Activated naive CD4-positive, alpha-beta T cell (primary cell): ENCODE measurements at places on chromosomes 7 and 10.

- no peak for DNase-seq
Measured at GRCh38 chr7:40499718-40500117, 364.9 kb downstream of the SUGCT start.

GRCh38 chr10:8639486-8640185, 585.1 kb downstream of the GATA3 start:
- no peak for DNase-seq

GRCh38 chr10:49560526-49560925, 21.6 kb upstream of the ERCC6 start:
- no peak for DNase-seq

DNA sequence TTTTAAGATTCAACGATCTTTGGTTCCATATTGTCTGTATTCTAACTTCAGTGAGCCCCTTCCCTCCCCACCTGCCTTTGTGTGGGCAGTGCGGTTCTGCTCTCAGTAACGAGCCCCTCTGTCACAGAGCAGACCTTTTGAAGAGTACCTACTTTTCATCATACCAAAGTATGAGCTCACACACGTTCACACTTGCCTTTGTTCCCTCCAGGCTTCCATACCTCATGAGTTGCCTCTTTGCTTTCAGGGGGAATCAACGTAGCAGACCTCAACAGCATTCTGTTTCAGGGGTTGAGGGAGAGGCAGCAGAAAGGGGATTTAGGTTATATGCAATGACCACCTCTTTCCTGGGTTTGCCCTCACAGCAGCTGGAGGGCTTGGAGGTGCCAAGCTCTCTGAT, 211.4 kb upstream of the MDFIC start:
- no peak for DNase-seq

DNA sequence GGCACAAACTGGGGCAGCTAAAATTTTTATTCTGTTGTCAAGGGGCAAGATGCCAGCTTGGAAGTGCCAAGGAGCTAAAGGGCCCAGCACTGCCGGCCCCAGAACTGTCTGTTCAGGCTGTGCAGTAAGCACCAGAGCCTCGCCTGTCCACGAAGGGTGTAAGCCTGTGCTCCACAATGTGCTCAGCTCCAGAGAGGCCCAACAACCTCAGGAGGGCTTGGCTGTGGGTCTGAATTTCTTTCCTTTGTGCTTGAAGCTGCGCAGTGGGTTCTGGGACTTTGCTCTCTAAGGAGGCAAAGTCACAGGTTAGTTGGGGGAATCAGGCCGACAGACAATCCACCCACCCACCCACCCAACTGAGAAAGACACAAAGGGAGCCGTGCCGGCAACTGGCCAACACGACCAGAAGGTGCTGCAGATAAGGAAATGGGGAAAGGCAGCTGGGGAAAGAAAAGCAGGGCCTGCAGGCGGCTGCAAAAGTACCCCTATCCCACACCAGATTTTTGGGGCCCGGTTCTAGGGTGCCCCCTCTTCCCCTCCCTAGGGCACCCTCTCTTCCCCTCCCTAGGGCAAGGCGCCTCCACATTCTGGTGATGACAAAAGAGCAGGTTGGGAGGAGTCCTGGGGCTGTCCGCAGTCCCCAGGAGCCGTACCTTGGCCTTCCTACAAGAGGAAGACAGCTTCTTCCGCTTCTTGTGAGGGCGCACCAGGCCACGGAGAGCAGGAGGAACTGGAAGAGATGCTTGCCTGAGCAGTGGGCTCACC, 7.7 kb downstream of the DDX56 start:
- DNase-seq = no peak

GRCh38 chr7:114047889-114048288, 129.1 kb upstream of the PPP1R3A start:
- no peak for DNase-seq

DNA sequence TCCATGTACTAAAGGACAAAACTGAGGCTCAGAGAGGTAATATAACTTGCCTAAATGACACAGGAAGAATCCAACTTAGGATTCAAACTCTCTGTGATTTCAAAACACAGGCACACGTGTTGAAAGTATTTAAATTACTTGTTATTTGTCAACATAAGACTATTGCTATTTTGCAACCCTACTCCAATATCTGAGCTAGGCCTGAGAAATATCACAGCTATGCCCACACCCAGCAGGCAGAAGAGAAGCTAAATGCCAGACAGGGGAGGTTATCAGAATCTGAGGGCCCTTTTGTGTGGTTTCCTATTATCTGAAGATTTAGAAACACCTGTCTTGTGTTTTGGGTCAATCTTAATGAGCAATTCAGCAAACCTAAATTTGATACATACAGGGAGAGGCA, 204.3 kb downstream of the ANK3 start:
- DNase-seq = no peak

GRCh38 chr7:33940503-33940902, 35.2 kb downstream of the BMPER start:
- no peak for DNase-seq

- no peak for DNase-seq
Measured at GRCh38 chr10:50453940-50454339, 169.8 kb downstream of the SGMS1 start.

- DNase-seq = no peak
Measured at GRCh38 chr10:2978574-2979273, 88.6 kb upstream of the PFKP start.

GRCh38 chr10:66538371-66538770, 387.5 kb upstream of the LRRTM3 start:
- no peak for DNase-seq

GRCh38 chr10:12344375-12345110, 4.8 kb upstream of the CAMK1D start:
- no peak for DNase-seq

- no peak for DNase-seq
Measured at GRCh38 chr10:86782701-86783418, 26.4 kb downstream of the BMPR1A start.

DNA sequence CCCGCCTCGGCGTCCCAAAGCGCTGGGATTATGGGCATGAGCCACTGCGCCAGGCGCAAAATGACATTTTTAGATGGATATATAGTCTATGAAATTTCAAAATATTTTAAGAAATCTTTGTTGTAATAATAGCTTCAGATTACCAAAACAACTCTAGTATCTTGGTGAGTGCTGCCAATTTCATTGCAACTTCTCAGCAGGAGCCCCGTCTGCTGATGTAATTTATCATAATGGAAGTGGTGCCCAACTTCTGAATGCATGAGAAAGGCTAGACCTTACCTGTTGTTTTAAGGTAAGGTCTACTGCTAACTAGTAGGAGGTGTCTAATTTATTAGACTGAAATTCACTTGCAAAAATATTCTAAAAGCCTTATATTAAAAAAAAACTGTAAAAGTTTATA, 20.0 kb downstream of the PDSS1 start:
- no peak for DNase-seq

- no peak for DNase-seq
Measured at GRCh38 chr10:103947799-103948516, 19.0 kb upstream of the SLK start.

DNA sequence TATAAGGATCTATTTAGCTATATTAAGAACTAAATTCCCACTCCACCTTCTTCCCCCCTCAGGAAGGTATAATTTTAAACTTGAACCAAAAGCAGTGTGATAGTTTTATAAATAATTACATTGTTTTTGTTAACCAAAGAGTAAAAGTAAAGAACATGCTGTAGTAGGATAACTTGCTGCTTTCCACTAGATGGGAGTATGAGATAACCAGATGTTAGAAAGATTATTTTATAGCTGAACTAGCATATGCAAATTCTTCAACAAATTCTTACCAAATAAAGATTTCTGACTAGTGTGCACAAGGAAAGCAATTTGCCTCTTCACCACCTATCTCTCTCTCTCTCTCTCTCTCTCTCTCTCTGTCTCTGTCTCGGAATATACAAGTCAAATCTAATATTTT, 31.8 kb downstream of the TES start:
- no peak for DNase-seq

GRCh38 chr7:5232874-5233273, 42.8 kb downstream of the WIPI2 start:
- DNase-seq = no peak

- DNase-seq = no peak
Measured at GRCh38 chr10:9045311-9045710, 990.8 kb downstream of the GATA3 start.

DNA sequence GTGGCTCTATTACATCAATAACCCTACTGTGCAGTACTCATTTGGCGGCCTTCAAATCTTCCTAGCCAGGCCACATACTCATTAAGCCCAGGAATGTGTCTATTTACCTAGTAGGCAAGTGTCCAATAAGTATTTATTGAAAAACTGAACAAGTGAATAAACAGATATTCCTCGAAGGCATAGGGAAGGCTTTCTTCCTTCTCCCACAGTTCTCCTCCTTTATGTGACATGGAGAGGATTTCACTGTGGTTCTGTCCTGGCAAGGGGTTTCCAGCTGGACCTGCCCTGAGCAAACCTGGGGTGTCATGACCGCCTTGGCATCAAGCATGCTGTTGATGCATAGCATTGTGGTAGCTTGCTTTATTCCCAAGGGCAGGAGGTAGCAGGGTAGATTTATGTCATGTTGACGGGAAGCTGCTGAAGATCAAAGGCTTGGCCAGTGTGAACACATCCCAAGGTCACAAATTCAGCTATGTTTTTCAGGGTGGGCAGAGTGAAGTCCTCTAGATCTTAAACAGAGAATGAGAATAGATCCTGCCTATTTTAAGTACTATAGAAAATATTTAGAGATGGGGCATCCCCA, 195.1 kb downstream of the INHBA start:
- DNase-seq = no peak

- no peak for DNase-seq
Measured at GRCh38 chr10:18368273-18368672, 228.0 kb downstream of the CACNB2 start.

DNA sequence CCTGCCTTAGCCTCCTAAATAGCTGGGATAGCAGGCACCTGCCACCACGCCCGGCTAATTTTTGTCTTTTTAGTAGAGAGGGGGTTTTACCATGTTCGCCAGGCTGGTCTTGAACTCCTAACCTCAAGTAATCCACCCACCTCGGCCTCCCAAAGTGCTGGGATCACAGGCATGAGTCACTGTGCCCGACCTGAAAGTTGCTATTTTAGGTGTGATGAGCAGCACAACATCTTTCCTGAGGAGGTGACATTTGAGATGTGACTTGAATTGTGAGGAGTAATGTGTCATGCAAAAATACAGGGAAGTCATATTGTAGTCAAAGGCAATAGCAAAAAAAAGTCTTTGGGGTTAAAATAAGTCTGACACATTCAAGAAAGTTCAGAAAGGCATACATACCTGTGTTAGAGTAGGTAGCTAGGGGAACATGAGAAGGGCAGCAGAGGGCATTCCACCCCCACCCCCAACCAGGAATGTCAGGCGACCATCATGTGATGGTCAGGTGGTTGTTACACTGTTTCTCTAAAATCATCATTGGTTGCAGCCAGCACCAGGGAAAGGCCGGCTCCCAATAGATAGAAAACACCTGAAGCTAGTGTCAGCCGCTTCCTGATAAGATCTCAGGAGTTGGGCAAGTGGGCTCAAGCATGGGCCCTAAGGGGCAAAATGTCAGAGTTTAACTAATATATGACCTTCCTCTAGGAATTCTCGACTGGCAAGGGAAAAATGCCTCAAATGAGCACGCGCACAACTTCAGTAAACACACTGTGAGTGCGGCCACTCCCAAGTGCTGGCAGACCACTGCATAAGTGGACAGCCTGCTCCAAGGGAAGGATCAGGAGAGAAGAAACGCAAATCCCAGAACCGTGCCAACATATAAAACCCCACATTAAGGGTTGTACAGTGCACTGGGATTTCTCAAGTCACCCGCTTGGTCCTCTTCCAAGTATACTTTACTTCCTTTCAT, at the start of gene TACC2:
Gene TACC2 (plus strand): TSS at position 803 of the 964 bp plus-strand sequence. CDS start 32,819 bp downstream, outside the sequence.
- no peak for DNase-seq

GRCh38 chr10:58544135-58544534, 31.5 kb downstream of the BICC1 start:
- DNase-seq = no peak

- peak; percentile 44 for DNase-seq
Measured at GRCh38 chr7:150988230-150989226, 2.3 kb upstream of the NOS3 start.

GRCh38 chr10:93815304-93816096, 57.8 kb downstream of the LGI1 start:
- DNase-seq = no peak

- DNase-seq = no peak
Measured at GRCh38 chr10:54318470-54318869, 482.6 kb downstream of the PCDH15 start.

- DNase-seq = no peak
Measured at GRCh38 chr10:45442251-45442650, 68.2 kb downstream of the ALOX5 start.

GRCh38 chr10:30842894-30843293, 188.8 kb downstream of the ZNF438 start:
- no peak for DNase-seq

- DNase-seq = no peak
Measured at GRCh38 chr7:35831208-35831607, 30.4 kb downstream of the SEPTIN7 start.

DNA sequence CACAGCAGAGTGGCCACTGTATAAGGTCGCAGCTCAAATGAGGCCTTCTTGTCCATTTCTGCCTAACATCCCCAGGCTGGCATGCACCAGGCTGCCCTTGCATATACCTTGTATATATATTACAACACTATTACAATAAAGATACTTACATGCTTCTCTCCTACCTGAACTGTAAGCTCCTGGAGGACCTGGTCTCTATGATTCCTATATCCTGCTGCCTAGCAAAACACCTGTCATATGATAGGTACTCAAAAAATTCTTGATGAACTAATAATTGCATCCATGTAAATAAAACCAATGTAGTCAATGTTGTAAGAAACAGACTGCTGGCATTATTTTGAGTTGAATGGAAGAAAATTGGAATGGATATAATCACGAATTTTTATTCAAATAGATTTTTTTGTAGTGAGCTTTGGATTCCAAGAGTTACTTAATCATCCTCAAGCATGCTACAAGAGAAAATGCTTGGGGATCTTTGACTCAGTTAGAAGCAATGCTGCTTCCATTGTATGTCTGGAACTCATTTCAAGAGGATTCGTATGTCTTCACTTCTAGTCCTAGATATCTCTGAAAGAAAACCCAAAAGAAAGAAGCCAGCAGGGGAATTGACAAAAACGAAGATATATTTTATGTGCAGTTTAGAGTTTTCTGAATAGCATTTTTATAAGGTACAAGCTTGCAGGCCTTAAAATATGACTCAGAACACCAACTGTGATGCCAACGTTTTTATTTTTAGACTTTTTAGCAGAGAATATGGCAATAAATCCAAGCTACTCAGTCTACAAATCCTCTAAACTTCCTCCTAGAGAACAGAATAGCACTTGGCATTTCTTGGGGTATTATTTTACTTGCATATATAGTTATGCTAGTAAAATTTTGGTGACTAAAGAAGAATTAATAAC, 53.1 kb downstream of the OSBPL3 start:
- no peak for DNase-seq

DNA sequence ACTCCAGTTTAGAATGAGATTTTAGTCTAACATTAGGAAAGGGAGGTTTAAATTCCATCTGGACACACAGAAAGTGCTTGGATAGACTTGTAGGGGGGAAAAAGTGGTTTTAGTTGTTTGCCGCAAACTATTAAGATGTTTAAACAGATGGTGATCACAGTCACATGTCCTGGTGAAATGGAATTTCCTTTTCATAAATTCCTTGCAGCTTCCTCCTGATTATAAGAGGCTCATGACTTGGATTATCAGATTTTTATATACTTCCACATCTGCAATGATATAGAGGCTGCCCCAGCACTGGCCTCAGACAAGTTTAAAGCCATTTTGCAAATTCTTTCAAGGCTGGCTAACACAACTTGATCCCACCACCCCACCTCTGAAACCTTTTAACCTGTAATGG, 106.4 kb upstream of the ARMC3 start:
- no peak for DNase-seq

GRCh38 chr7:150379441-150380379, 580 bp downstream of the ZNF775 start:
- no peak for DNase-seq
